ENCODE measurements at places on chromosomes 5 and 9.

- DNase-seq = no peak
These were observed 3.7 kb upstream of the BAAT start for GRCh38 chr9:101388507-101388993.

DNA sequence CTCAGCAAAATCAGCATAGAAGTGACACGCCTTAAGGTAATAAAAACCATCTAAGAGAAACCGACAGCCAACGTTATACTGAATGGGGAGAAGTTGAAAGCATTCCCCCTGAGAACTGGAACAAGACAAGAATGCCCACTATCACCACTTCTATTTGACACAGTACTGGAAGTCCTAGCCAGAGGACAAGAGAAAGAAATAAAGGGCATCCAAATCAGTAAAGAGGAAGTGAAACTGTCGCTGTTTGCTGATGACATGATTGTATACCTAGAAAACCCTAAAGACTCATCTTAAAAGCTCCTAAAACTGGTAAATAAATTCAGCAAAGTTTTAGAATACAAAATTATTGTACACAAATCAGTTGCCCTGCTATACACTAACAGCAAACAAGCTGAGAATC, 393.3 kb downstream of the KIF4B start:
- DNase-seq = no peak

GRCh38 chr9:14424983-14425382, 111.0 kb upstream of the NFIB start:
- no peak for DNase-seq

GRCh38 chr9:76725011-76725546, 39.2 kb upstream of the PCA3 start:
- DNase-seq = no peak

GRCh38 chr5:123505633-123506032, 6.3 kb upstream of the CSNK1G3 start:
- peak; percentile 39 for DNase-seq

DNA sequence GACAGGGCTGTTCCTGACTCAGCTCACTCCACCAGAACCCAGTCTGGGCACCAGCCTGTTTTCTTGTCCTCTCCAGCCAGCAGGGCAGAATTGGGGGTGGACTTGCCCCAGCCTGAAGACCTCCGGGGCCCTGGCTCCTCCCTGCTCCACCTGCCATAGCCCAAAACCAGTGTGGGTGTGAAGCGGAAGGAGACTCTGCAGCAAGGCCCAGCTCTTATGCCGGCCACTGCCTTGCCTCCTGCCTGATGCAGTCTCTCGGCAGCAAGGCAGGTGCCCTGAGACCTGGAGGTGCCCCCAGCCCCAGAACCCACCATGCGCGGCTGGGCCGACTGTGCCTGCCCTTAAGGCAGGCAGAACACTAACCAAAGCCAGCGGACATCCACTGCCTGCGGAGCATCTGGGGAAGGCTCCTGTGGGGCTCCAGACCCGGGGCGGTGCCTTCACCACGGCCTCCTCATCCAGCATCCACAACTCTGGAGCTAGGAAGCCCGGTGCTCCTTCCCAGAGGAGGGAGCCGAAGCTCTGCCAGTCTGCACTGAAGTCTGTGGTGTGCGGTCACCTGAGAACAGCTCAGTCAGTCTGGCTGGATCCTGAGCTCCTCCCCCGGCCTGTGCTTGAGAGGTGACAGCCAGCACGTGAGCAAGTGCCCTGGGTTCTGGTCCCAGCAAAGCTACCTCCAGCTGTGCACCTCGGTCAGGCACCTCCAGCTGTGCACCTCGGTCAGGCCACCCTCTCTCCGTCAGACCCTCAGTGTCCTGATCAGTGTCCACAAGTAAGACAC, 116.7 kb downstream of the ADAMTS2 start:
- DNase-seq = no peak

- no peak for DNase-seq
These were observed 60.7 kb downstream of the PRELID2 start for GRCh38 chr5:145774442-145774841.

- DNase-seq = no peak
These were observed 145.2 kb downstream of the EDIL3 start for GRCh38 chr5:84239494-84239893.

DNA sequence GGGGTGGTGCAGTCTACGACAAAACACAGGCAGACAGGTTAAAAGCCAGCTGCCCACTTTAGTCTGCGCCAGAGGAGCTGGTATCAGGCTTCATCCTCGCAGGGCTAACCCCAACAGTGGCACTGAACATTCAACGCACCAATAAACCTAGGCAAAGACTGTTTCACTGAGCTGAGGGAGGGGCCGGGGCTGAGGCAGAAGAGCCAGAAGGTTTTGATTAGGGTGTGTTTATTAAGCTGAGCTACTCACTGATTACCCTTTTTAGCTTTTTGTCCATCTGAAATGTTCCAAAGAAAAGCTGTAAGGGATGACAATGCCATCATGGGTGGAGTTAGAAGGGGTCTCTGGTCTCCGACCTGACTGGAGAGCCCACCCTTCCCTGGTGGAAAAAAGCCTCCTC, 1.4 kb downstream of the ZMYND19 start:
- no peak for DNase-seq

DNA sequence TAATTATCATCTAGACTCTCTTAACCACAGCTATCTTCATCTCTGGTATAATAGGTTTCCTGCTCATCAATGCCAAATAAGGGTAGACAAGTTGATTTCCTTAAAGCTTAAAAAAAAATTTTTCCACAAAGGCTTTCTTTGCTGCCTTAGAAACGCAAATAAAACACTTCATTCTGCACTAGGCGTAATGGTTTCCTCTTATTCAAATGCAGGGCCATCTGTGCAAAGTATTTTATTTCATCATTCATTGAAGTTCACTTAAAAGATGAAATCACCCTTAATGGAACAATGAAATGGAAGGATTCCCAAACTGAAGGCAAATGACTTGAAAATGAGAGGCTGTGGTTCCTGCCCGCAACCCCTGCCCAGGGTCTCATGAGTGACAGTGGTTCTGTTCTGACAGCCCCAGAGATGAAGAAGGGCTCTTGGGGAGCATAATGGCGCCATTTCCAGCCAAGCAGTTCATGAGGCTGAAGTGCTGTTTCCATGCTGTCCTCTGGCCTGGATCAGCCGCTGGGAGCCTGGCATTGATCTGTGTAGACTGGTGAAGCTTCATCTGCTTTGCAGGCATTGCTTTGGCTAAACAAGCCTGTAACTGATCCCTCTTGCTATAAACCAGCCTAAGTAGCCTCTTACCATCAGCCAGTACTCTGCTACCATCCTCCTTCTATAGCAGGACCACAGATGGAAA, 276.9 kb upstream of the WWC1 start:
- DNase-seq = no peak

GRCh38 chr9:15033316-15033715, 123.1 kb upstream of the FREM1 start:
- no peak for DNase-seq

GRCh38 chr5:71872311-71872864, 153.3 kb downstream of the CARTPT start:
- DNase-seq = no peak

DNA sequence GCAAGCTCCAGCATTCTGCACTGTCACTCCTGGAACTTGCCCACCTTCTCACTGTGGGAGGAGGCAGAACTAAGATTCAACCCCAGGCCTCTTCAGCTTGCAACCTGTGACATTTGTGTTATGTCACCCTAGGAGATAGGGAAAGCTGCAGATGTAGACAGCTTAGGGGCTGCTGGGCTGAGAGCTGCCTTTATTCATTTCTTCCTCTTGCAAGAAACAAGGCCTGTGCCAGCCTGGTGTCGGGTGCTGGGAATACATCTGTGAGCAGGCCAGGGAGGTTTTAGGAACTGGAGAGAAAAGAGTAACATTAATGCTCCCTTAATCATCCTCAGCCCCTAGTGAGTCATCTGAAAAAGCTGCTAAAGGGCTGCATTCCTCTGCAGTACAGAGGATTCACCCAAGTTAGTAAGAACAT, 101.8 kb downstream of the FGF18 start:
- DNase-seq = no peak

GRCh38 chr9:92679413-92680165, 9.7 kb upstream of the IPPK start:
- no peak for DNase-seq

GRCh38 chr9:69946800-69947437, 96.7 kb upstream of the MAMDC2 start:
- DNase-seq = no peak

DNA sequence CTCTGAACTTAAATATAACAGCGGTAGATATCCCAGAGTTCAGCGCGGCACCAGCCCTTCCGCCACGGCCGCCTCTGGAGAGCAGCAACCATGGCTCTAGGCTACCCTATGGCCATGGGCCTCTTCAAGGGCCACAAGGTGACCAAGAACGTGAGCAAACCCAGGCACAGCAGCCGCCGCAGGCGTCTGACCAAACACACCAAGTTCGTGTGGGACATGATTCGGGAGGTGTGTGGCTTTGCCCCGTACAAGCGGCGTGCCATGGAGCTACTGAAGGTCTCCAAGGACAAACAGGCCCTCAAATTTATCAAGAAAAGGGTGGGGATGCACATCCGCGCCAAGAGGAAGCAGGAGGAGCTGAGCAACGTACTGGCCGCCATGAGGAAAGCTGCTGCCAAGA, 229.0 kb downstream of the ACTL7B start:
- no peak for DNase-seq

DNA sequence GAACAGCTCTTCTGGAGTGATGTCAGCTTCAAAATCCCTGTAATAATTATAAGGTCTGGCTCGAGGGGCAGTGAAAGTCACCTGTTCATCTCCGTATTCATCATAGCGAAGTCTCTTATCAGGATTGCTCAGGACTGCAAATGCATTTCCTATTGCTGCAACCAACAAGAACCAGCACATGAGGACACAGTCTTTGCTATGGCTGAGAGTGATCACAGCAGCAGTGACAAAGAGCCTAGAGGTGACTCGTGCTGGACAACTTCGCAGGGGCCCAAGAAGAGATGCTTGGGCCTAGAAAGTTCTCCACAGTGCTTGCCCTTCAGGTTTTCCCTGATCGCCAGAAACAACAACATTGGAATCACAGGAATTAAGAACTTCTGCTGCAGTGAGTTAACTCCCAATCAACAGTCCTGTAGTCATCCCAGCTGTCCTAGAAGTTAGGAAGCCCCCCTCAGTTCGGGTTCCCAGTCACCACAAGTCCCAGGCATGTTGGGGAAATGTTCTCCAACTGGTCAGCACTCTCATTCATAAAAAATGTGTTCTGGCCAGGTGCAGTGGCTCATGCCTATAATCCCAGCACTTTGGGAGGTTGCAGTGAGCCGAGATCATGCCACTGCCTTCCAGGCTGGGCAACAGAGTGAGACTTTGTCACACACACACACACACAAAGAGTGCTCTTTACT, 13.0 kb downstream of the DNAJC18 start:
- no peak for DNase-seq

DNA sequence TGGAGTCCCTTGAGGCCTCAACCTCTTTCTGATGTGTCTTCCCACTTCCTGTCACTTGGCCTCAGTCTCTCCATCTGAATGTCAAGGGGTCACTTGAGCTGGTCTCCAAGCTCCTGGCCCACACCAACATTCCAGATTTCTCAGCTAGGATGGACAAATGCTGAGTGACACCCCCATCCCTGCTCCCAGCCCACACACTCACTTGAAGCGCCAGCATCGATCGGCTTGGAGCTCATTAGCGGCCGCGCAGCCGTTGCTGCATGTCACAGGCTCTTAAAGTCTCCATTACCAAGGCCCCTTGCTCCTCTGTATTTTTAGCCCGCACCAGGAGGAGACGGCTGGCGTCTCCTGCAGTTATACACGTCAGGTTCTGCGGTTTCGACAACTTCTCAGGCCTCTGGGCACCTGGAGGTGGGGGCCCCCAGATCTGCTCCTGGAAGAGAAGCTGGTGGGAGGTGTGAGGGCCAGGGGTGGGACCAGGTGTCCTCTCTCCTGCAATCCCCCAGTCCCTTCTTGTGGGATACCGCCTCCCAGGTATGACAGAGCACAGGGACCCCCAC, 33.4 kb upstream of the ARAP3 start:
- no peak for DNase-seq

GRCh38 chr5:146073239-146073900, 32.0 kb downstream of the PLAC8L1 start:
- no peak for DNase-seq
